Stimulated activated CD8-positive, alpha-beta memory T cell treated with anti-CD3 and anti-CD28 coated beads, Interleukin-7, amount 100 ng/mL, for 1 hour (primary cell): ENCODE measurements at places on chromosomes 6 and 20.

DNA sequence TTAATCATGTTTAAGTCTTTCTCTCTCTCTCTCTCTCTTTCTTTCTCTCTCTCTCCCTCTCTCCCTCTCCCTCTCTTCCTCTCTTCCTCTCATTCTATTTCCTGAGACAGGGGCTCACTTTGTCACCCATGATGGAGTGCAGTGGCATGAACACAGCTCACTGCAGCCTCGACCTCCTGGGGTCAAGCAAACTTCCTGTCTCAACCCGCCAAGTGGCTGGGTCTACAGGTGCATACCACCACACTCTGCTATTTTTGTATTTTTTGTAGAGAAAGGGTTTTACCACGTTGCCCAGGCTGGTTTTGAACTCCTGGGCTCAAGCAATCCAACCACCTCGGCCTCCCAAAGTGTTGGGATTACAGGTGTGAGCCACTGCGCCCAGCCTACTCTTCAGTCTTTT lies 15.7 kb upstream of the RPS10 start:
- DNase-seq: no peak

DNA sequence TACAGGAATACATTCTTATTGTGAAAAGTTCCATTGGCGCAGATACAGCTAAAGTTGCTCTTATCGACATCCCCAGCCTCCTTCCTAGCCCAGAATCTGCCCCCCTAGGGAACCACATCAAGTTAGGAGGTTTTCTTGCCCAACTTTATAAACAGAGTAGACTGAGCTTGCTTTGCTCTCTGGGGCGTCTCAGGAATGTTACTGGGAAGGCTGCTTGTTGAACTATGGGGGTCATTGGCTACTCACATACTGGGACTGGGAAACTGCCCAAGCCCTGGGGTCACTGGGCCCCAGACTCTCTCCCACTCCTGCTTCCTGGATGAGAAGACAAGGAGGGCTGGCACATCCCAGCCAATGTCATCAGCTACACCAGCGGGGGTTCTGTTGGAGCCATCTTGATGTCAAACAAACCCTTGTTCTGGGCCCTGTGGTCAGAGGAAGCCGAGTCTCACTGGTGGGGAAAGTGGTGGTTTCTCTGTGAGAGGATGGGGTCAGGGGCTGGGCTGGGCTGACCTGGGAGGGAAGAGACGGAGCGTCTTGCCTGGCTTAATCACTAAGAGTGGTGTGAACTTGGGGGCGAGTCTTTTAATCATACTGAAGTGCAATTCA lies 26.0 kb downstream of the BPIFB4 start:
- no peak for DNase-seq

GRCh38 chr6:83976871-83977270 lies 56.7 kb upstream of the MRAP2 start:
- DNase-seq: no peak

DNA sequence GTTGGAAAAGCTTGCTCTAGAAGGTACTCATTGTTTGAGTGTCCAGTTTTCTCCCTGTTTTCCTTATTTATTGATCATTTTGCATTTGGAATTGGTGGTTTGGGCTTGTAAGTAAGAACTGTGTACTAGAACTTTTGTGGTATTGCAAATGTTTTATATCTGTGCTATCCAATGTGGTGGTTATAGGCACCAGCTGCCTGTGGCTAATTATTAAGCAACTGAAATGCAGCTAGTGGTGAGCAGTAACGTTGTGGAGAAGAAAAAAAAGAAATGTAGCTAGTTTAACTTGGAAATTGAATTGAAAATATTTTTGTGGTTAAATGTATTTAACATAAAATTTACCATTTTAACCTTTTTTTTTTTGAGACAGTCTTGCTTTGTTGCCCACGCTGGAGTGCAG lies 50.7 kb upstream of the MAPK13 start:
- no peak for DNase-seq

GRCh38 chr20:32964575-32964974 lies 39.7 kb downstream of the SUN5 start:
- DNase-seq: no peak

DNA sequence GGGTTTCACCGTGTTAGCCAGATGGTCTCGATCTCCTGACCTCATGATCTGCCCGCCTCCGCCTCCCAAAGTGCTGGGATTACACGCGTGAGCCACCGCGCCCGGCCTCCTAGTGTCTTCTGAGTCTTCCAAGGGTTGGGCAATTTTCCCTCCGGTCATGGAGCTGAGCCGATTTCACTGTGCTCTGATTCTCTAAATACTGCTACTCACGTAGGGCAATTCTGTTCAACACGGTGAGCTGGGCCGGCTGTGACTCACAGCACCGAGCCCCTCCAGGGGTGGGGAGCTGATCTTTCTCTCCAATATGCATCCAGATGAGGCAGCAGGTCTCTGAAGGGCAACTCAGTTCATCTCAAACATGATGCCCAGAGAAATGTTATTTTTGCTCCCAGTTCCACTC lies 71.6 kb upstream of the CD93 start:
- no peak for DNase-seq

GRCh38 chr6:36636283-36636682 lies 42.1 kb downstream of the SRSF3 start:
- no peak for DNase-seq

DNA sequence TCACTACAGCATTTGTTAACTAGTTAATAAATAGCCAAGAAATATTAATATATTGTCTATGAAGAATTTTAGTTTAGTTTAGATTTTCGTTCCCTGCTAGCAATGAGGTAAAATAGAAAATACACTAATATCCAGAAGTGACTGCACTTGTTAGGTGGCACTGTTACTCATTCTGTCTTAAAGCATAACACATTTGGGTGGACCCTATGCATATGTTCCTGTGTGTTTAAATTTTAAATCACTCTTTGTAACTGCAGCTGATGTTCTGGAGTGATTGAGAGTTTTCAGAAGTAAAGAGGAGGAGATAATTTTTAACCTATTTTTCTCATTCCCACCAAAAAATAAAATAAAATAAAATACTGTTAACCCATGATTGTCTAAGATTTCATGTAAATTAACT lies 73.9 kb upstream of the SOX4 start:
- DNase-seq: no peak

DNA sequence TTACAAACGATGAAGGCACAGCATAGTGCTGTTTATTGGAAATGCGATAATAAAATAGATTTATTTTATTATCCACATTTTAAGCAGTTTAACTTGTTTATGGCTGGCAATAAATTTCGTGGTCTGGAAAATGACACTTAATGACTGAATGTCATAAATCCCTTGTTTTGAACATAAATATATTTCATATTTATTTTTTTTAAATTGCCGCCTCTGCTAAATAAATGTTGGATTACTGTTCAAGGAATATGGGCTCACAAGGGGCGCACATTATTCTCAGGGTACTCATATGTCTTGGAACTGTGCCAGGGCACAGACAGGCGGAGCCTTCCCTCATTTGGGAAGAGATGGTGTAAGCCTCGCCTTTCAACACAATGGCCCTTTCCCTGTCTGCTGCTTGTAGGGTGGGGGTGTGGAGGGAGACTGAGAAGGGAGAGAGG lies 134.3 kb downstream of the PXDC1 start:
- DNase-seq: no peak
